Small intestine (tissue), 16 donors: ENCODE measurements at places on chromosomes 12 and 14.

DNA sequence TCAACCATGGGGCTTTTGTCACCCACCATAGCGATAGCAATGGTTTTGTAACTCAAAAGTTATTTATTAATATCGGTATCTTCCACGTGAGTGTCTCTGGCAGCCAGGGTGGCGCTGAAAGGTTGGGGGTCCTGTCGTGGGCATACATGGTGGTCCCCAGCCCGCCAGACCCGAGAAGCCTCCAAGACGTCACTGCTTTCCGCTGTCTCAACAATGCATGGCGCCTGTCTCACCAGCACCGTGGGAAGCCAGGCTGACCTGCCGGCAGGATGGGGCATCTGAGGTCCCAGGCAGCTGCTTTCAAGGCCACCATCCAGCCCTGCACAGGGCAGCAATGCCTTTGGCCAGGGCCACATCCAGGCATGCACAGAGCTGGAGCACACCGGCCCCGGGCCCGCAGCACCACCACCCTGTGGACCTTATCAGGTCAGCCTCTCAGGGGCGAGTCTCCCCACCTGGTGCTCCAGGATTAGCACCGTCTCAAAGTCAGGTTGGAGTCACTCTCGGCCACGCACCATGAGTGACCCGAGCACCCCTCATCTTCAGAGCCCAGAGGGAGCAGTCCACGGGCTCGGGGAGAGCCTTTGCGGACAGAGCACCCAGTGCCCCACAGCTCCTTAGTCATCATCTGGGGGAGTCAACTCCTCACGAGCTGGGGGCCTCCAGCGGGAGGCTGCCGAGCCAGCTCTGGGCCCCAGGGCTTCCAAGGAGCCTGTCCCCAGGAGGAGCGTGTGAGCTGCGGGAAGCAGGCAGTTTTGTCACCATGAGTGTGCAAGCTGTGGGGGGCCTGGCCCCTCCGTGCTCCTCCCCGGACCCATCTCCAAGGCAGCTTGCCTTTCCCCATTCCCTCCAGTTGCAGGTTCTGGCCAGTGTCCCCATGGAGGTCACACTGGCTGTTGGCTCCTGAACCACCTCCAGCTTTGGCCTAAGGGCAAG is 14.6 kb upstream of the C14orf180 start:
- no peak for DNase-seq

DNA sequence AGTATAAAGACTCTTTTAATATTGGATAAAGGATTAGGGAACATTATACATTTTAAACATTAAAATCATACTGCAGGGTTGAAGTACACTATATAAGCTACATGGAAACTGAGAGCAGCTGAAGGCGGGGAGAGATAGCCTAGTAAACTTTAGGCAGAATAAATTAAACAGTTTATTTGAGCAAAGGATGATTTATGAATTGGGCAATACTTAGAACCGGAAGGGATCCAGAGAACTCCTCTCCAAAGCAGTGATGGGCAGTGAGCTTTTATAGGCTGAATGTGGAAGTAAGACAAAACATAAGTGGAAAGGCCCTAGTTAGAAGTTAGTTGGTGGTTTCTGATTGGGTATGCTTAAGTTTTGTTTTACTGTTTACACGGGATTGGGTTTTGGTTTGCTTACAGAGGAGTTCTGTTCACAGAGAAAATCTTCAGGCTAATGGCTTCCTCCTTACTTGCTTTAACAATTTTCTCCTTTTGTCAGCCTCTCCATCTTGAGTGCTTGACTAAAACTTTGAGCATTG is 18.9 kb downstream of the LEMD3 start:
- no peak for DNase-seq

GRCh38 chr14:80845856-80846255 is 95.7 kb downstream of the CEP128 start:
- DNase-seq, result no peak

- no peak for DNase-seq
Measured at GRCh38 chr12:105640761-105641160, 310.3 kb downstream of the C12orf75 start.

- peak; percentile 8 for DNase-seq
Measured at GRCh38 chr14:76546426-76547221, 170.7 kb downstream of the ESRRB start.
